ENCODE measurements at places on chromosomes 1 and 21.

DNA sequence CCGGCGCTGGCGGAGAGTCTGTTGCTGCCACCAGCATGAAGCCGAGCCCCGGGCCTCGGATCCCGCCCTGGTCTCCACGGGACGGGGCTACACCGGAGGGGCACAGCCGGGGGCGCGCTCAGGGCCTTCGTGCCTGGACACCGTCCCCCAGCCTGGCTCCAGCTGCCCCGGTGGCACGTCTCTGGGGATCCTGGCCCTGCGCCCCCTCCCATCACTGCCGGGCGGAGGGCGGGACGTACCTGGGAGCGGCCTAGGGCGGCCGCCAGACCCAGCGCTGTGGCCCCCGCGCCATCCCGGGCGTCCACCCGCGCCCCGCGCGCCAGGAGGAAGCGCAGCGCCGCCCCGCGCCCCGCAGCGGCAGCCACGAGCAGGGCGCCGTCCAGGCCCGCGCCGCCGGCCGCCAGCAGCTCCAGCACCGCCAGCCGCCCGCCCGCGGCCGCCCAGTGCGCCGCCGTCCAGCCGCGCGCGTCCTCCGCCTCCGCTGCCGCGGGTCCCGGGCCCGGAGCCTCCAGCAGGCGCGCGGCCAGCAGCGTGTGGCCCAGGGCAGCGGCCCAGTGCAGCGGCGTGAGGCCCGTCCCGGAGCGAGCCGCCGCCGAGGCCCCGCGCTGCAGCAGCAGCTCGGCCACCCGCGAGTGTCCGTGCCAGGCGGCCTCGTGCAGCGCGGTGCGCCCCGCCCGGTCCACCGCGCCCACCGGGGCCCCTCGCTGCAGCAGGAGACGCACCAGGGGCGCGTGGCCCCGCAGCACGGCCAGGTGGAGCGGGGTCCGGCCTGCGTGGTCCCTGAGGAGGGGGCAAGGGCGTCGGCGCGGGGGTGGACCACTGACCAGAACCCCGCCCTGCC, 1.0 kb downstream of the ANKRD65 start:
- DNase-seq: no peak

- no peak for DNase-seq
Measured at GRCh38 chr1:225044258-225044657, 114.8 kb downstream of the DNAH14 start.

DNA sequence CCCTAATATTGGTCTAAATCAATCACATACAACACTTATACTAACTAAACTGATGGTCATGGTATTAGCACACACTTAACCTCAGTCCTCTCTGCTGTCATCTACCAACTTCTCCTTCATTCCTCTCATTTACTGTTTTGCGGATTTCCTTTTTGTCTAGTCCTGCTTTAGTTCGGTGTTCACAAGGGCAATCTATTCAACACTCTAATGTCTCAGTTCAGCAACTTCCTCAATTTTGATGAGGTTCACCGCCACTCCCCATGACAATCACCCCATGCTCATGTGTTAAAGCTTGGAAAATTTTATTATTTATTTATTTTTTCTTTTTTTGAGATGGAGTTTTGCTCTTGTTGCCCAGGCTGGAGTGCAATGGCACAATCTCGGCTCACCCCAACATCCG, 301.1 kb downstream of the PTPRC start:
- DNase-seq: no peak

- no peak for DNase-seq
Measured at GRCh38 chr1:103509250-103509649, 16.2 kb upstream of the RNPC3 start.

DNA sequence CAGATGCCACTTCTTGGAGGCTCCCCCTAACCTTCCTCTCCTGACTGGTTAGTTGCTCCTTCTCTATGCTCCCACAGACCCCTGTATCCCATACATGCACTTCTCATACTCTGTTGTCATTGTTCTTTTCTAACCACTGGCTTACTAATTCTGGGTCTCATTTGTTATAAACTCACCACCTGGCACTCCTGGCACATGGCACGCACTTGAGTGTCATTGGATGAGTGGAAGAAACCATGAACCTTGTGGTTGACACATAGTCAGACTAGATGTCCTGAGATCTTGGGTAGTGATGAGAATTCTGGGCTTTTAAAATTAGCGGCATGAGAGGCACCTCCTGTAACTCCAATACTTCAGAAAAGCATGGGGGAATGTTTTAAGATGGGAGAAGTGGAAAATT, 49.3 kb downstream of the TRIM62 start:
- DNase-seq: no peak

GRCh38 chr1:217457016-217457415, 173.9 kb downstream of the GPATCH2 start:
- DNase-seq: no peak

GRCh38 chr1:53511933-53512806, 53.0 kb downstream of the DMRTB1 start:
- no peak for DNase-seq

DNA sequence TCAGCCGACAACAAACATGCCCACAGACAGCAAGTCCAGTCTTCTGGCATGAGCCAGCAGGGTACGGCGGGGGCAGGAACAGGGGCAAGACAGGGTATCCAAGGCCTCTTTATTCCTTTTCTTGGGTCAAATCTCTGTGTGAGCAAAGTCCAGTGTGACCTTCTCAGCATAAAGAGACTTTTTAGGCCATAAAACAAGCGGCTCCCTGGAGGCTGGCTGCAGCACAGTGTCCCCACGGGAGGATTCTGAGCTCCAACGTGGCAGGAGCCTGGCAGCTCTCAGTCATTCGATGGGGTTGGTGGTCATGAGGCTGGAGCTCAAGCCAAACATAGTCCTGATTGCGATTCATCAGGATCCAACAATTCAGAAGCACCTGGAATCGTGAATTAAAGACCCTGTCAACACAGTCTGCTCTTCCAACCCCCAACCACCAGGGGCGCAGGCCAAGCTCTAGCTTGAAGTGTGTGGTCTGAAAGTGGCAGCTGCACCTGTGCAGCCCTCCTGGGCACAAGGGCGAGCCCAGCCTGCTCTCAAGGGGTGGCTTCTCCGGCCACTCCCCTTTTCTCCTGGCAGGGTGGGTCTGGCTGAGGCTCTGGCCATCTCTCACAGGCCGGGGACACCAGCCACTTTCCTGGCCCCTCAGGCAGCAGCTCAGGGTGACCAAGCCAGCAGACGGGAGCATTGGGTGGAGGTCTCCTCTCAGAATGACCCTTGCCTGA, 62.1 kb downstream of the SLC66A1 start:
- no peak for DNase-seq

- no peak for DNase-seq
Measured at GRCh38 chr1:205256951-205257625, 29.3 kb downstream of the TMCC2 start.

GRCh38 chr1:145926686-145927062, 610 bp downstream of the RBM8A start:
- no peak for DNase-seq

- DNase-seq: no peak
Measured at GRCh38 chr1:99704356-99704816, 58.5 kb downstream of the PALMD start.

- DNase-seq: no peak
Measured at GRCh38 chr1:115293006-115293405, 45.0 kb downstream of the NGF start.

GRCh38 chr21:33255404-33255803, 10.8 kb upstream of the IL10RB start:
- no peak for DNase-seq

GRCh38 chr1:116288201-116288598, 84.8 kb upstream of the ATP1A1 start:
- no peak for DNase-seq

DNA sequence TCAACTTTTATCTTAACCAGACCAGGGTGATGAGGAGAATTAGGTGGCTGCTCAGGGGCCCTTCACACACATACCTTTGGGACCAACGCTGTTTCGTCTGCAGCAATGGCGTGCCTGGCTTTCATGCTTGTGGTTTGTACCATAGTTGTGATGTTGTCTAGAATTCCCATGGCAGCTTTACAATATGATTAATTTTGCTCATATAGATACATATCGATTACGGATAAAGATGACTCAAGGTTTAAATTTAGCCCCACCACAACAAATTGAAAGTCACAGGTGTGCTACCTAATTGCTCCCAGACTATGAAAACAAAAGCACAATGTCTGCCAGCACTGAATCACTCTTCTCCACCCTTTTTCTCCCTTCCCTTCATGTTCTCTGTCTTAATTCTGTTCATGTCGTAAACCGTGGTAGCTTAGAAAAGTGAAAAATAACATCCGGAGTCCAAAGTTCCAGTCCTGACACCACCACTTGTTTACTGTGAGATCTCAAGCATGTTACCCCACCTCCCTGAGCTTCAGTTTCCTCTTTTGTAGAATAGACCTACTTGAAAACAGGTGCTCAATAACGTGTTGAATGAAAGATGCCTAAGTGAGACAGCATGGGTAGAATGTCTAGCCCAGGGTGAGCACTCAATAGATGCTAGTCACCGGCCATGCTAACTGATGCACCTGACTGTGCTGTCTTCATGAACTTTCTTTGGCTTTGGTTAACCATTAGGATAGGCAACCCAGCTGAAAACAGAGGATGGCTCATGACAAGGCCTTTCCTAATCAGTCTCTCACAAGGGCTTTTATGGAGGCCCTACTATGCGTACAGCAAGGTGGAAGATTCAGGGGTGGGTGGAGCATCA, 22.1 kb upstream of the JUN start:
- no peak for DNase-seq

DNA sequence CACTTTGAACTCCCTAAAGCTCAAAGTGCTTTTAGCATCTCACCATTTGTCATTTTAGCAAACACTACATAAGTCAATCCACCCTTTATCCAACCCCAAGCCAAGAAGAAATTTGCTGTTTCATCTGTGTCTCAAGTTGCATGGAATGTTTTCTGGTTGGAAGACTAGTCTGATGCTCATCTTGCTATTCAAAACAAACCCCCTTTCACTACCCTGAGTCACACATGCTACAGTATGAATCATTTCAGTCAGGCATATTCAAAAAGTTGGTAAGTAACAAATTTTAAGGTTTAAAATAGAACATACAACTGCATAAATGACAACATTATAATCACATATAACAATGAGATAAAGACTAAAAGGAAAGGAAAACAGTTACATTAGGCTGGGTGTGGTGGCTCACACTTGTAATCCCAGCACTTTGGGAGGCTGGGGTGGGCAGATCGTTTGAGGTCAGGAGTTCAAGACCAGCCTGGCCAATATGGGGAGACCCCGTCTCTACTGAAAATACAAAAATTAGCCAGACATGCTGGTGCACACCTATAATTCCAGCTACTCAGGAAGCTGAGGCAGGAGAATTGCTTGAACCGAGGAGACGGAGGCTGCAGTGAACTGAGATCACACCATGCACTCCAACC, 38.7 kb downstream of the DSTYK start:
- DNase-seq: no peak

- no peak for DNase-seq
Measured at GRCh38 chr1:209704584-209704983, at the start of gene HSD11B1. Gene HSD11B1 (plus strand): TSS chr1:209704846. CDS start chr1:209704943, 97 bp downstream.

DNA sequence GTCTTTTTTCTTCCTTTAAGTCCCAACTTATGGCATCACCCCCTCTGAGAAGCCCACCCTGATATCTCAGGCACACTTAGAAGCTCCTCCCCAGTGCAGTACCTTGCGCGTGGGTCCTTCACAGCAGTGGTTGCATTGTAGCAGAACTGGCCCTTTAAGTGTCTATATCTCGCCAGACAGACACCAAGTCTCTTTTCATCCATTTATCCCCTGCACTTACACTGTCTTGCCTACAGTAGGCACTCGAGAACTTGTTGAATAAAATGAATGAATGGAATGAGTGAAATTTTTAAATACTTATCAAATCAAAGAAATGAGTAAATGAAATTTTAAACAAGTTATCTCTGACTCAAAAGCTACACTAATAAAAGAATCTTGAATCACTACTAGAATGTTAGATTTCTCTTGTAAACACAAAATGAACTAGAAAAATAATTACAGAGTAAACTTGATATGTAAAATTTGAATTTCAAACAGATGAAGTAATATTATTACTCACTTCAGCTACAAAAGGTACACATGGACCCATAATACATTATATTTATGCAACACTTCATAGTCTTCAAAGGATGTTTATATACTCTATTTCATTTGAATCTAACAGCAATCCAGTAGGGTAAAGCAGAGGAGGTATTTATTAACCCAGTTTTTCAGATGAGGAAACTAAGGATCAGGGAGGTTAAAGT, 54.7 kb upstream of the MAN1A2 start:
- DNase-seq: no peak

DNA sequence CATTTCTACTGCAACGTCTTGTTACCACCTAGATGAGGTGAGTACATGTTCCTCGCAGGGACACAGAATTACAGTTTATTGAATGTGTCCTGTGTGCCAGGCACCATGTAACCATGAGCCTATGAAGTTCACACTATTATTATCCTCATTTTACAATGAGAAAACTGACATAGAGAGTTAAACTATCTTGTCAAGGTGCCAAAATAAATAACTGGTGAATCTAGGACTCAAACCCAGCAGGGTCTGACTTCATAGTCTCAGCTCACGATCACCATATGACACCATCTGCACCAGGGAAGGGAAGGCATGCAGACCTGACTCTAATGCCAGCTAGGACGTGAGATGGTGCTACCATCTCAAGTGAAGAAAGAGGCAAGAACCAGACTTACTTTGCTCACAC, 2.4 kb downstream of the SELE start:
- DNase-seq: no peak

DNA sequence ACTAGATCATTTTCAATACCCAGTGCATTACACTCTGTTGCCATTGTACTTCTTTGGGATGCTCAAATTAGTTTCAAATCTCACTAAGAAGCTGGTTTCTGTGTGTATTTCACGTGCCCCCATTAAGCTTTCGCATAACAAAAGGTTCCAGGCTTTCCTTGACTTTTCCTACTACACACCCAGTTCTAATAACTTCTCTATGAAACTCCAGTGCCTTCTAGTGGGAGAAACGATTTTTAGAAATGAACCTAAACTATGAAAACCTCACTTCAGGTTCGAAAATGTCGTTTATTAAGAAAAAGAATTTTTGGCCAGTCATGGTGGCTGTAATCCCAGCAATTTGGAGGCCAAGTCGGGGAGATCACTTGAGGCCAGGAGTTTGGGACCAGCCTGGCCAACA, 2.8 kb downstream of the CFHR4 start:
- DNase-seq: no peak

GRCh38 chr1:87505391-87505983, 176.8 kb downstream of the LMO4 start:
- DNase-seq: no peak

DNA sequence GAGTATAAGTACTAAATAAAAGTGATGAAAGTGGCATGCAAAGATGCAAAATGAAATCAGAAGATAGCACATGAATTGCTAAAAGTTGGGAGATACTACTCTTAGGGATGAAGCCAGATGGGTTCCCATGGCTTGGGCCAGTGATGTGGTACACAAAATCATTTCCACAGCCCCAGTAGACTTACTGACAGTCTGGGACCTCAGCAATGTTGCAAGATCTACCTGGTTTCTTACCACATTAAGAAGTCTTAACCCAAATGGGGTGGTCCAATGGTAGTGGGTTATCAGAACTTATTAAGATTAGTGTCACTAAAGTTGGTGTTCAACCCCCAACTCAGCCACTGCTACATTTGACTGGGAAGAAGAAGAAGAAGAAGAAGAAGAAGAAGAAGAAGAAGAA, 227.7 kb upstream of the IRF2BP2 start:
- DNase-seq: no peak

Measured in stimulated activated CD8-positive, alpha-beta memory T cell treated with anti-CD3 and anti-CD28 coated beads, Interleukin-15, amount 100 ng/mL, for 1 hour (primary cell).